Activated CD8-positive, alpha-beta memory T cell treated with anti-CD3 and anti-CD28 coated beads for 1 hour (primary cell): ENCODE measurements at places on chromosomes 12 and 14.

DNA sequence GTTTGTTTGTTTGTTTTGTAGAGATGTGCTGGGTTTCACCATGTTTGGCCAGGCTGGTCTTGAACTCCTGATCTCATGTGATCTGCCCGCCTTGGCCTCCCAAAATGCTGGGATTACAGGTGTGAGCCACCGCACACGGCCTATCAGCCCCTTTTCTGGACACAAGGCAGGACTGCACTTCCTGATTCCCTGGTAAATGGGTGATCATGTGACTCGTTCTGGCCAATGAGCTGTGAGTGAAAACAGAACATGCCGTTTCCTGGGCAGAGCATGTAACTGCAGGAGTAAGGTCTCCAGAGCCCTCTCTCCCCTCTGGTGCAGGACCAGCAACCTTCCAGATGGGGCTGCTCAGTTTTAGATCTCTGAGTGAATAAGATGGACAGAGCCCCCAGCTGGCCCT is 92.7 kb downstream of the ITPK1 start:
- DNase-seq = no peak

GRCh38 chr12:116528065-116528464 is 31.1 kb upstream of the MAP1LC3B2 start:
- DNase-seq = no peak

GRCh38 chr12:29159661-29160060 is 10.6 kb downstream of the FAR2 start:
- no peak for DNase-seq

- no peak for DNase-seq
Measured at GRCh38 chr12:15151161-15152091, 69.8 kb downstream of the RERG start.
